Memory B cell (primary cell): ENCODE measurements at places on chromosomes 5 and 9.

- peaks cover 6% of the 10 kb centered on the region for H3K27me3 ChIP-seq
- H3K27ac ChIP-seq, result peak overlapping the region; percentile 48
- no peak overlapping the region for H3K4me3 ChIP-seq
Measured at GRCh38 chr9:134271338-134272301, 54.6 kb upstream of the RXRA start.

GRCh38 chr9:135082536-135082935, 4.9 kb upstream of the OLFM1 start:
- H3K36me3 ChIP-seq, result no peaks in the 10 kb centered on the region
- H3K27me3 ChIP-seq, result peaks cover 16% of the 10 kb centered on the region
- no peak for DNase-seq
- peaks cover 2% of the 10 kb centered on the region for H3K4me1 ChIP-seq

DNA sequence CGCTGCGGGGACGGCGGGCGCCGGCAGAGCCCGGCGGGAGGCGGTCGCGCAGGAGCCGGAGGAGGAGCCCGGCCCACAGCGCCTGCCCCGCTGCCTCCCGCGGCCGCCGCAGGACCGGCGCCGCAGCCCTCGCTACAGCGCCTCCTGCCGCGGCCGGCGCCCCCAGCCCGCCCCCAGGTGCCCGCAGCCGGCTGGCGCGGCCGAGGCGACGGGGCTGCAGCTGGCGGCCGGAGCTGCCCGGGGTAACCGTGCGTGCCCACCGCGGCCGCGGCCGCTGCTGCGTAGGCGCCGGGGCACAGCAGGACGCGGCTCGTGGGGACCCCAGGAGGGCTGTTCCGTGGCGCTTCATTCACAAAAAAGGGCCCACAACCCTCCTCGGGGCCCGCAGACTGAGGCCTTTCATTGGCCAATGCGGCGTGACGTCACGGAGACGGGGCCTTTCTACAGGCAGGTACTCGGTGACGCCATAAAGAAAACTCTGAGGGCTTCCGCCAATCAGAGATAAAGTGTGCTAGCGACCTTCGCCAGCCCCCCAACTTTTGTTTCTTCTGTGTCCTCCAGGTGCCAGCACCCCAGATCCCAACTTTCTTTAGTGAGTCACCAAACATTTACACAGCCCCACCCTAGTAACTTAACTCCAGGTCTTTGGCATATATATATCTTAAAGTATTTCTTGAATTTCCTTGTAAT, at the start of gene CDC14B:
Gene CDC14B, minus strand, starts transcription at position 353 of the 690 bp plus-strand sequence. CDS start 465 bp downstream, outside the sequence.
- H3K27ac ChIP-seq, result no peak within 1 kb of the TSS
- peak within 1 kb of the TSS; percentile 75 for H3K4me3 ChIP-seq
- H3K4me1 ChIP-seq, result peaks cover 4% of the 10 kb centered on the region
- no peaks in the 10 kb centered on the region for H3K36me3 ChIP-seq
- DNase-seq, result peak; percentile 54

DNA sequence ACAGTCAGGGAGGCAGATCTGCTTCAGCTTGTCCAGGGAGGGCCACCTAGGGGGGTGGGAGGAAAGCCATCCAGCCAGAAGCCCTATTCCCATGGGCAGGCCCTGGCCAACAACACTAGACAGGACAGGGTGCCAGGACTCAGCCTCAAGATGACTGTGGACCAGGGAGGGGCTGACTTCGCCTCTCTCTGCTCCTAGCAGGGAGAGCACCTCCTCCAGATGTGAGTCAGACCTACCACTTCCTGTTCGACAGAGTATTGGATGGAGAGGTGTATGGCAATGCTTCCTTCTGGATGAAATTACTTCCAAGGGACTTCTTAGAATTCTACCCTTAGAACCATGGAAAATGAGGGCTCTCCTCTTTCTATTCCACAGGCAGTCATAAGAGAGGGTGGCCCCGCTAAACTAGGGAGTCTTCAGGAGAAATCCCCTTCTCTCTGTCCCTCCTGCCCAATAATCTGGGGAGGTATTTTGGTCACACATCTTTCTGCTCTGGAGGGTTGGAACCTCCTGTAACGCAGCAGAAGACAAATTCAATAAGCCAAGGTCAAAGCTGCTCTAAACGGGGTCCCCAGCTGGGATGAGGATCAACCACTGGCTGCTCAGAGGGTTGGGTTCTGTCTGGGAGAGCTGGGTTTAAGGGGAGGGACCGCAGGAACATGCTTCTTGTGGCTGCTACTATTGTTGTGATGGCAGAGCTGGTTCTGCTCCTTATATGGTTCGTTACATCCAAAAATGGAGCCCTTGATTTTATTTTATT, 23.2 kb upstream of the RCL1 start:
- H3K27ac ChIP-seq, result no peak overlapping the region
- no peaks in the 10 kb centered on the region for H3K4me1 ChIP-seq
- DNase-seq, result no peak
- H3K27me3 ChIP-seq, result peaks cover 2% of the 10 kb centered on the region
- H3K36me3 ChIP-seq, result no peaks in the 10 kb centered on the region
- H3K4me3 ChIP-seq, result no peak overlapping the region

GRCh38 chr5:149408252-149409099, 29.4 kb upstream of the IL17B start:
- peaks cover 14% of the 10 kb centered on the region for H3K27me3 ChIP-seq
- H3K4me1 ChIP-seq, result no peaks in the 10 kb centered on the region
- DNase-seq, result no peak

DNA sequence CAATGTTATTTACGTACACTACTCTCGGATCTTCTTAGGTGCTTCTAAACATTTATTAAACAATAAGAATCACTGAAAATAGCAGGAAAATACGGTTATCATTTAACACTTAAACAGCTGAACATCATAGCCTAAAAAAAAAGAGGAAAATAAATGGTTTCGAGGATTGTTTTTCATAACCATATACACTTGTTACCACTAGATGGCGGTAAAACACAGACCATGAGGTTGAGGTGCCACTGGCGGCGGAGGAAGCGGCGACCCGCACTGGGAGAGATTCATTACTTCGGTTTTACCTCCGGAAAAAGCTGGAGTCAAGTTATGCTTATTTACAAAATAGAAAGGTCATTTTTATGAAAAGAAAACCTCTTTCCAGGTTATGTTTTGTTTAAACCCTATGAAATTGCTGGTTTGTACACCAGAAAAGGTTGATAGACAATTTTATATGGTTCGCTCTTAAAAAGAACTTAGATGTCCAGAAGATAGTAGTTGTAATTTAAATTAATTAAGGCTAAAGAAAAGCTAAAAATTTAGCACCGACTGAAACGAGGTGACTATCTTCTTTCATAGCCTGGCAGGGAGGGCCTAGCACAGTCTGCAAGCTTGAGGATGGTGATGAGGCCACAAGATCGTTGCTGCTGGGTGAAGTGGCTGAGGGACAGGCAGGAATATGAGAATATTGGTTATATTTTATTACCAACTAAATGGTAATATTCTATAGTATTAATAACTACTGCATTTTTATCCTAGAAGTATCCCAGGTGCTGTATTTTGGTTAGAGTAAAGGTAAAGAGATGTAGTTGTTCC, 605.7 kb downstream of the RAB3C start:
- H3K36me3 ChIP-seq, result no peaks in the 10 kb centered on the region
- peaks cover 3% of the 10 kb centered on the region for H3K4me1 ChIP-seq
- DNase-seq, result peak; percentile 28
- H3K27ac ChIP-seq, result no peak overlapping the region
- H3K4me3 ChIP-seq, result peak overlapping the region; percentile 24

DNA sequence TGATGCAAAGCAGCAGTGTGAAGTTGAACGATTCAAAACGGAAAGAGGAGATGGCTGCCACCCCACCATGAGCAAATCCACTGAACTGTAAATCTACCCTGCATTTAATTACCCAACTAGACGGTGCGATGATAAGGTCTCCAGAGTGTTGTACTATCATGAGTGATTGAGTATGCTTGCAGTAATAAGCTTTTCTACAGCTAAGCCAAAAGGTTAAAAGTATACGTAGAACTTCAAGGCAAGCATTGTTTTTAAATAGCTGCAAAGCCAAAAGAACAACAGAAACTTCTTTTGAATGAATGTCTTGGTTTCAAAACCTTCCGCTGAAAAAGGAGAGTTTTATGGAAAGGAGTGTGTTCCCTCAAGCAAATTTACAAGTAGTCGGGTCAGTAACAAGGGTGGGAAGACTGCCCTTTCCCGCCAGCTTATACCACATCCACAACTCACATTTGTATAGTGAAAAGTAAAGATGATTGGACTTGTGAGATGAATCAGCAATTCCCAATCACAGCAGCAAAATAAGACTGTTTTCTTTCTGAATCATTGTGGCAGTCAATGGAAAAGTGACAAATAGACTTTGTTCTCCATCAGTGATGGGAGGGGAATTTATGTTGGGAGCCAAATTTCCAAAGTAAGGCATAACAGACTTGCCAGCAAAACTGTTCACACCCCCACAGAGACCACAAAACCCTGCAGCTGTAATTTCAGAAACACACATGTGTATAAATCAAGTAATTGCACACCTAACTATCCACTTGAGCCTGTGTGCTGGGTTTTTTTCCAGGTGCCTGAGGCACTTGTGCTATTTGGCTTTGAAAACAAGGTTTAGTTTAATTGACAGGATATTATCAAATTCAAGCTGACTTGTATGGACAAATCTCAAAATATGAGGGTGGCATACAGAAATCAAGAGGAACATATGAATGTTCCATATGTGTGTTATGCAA, 407.7 kb upstream of the GRAMD2B start:
- H3K27me3 ChIP-seq, result peaks cover 5% of the 10 kb centered on the region
- no peak overlapping the region for H3K27ac ChIP-seq
- H3K4me3 ChIP-seq, result no peak overlapping the region
- no peaks in the 10 kb centered on the region for H3K4me1 ChIP-seq

- H3K4me3 ChIP-seq, result no peak overlapping the region
- DNase-seq, result peak; percentile 1
- H3K27me3 ChIP-seq, result no peaks in the 10 kb centered on the region
- no peak overlapping the region for H3K27ac ChIP-seq
- H3K36me3 ChIP-seq, result peaks cover 7% of the 10 kb centered on the region
- H3K4me1 ChIP-seq, result peaks cover 13% of the 10 kb centered on the region
Measured at GRCh38 chr5:138789771-138790242, 36.6 kb downstream of the CTNNA1 start.

- DNase-seq, result no peak
- H3K4me1 ChIP-seq, result no peaks in the 10 kb centered on the region
- no peaks in the 10 kb centered on the region for H3K36me3 ChIP-seq
- H3K27me3 ChIP-seq, result peaks cover 2% of the 10 kb centered on the region
Measured at GRCh38 chr5:53008751-53009150, 19.6 kb downstream of the ITGA2 start.

DNA sequence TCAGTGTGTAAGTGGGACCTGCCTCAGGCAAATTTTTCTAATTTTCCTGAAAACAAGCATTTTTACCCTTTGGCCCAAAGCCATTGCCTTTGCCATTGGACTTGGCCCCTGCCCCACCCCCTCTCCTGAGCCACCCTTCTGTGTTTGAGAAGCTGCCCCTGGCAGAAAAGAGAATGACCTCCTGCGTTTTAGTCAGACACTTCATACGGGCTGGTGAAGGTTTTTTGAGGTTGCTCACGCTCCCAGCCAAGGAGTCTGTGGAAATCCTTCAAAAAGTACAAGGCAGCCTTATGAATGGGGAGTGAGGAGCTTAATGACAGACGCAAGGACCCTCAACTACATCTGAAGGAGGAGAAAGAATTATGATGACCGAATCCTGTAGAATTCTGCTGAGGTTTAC, 308.9 kb downstream of the SLIT3 start:
- no peak for DNase-seq
- no peak overlapping the region for H3K27ac ChIP-seq
- peaks cover 7% of the 10 kb centered on the region for H3K27me3 ChIP-seq
- no peak overlapping the region for H3K4me3 ChIP-seq
- no peaks in the 10 kb centered on the region for H3K36me3 ChIP-seq
- H3K4me1 ChIP-seq, result no peaks in the 10 kb centered on the region

DNA sequence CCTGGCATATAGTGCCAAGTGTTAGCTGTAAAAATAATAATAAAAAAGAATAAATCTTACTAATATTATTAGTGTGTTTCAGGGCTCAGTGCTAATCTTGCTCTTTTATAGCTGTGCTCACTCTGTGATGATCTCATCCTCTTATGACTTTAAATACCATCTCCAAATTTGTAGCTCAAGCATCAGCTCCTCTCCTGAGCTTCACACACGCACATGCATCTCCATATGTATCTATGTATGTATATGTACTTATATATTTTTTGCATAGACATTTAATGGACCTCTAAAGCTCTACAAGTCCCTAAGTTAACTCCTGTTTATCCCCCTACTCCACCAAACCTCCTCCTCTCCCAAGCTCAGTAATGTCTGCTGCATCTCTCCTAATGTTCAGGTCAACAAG, 170.8 kb upstream of the NR3C1 start:
- no peak for DNase-seq
- H3K27ac ChIP-seq, result no peak overlapping the region
- no peaks in the 10 kb centered on the region for H3K27me3 ChIP-seq
- H3K4me3 ChIP-seq, result no peak overlapping the region

GRCh38 chr5:54944364-54944763, 41.0 kb downstream of the ESM1 start:
- H3K27me3 ChIP-seq, result peaks cover 10% of the 10 kb centered on the region
- H3K36me3 ChIP-seq, result no peaks in the 10 kb centered on the region
- H3K27ac ChIP-seq, result no peak overlapping the region
- H3K4me3 ChIP-seq, result no peak overlapping the region

- peaks cover 2% of the 10 kb centered on the region for H3K4me1 ChIP-seq
- no peaks in the 10 kb centered on the region for H3K27me3 ChIP-seq
- no peak for DNase-seq
- peaks cover 35% of the 10 kb centered on the region for H3K36me3 ChIP-seq
- H3K4me3 ChIP-seq, result no peak overlapping the region
Measured at GRCh38 chr5:132629230-132629944, 28.6 kb upstream of the IL13 start.

DNA sequence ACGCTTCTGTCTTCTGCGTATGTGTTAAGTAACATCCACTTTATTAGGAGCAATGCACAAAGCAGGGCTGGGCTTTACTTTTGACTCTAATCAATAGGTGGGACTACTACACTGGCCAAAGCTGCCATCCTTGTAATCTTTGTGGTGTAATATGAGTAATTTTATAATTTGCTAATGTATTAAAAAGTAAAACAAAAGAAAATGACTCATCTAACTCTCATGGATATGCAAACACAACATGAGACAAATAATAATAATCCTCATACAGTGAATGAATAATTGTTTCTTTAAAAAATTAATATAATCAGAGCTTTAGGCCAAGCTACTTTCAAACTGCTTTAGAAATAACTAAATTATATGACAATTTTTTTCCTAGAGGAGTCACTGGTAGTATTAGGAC, 90.7 kb downstream of the NR3C1 start:
- H3K4me3 ChIP-seq, result no peak overlapping the region
- peaks cover 39% of the 10 kb centered on the region for H3K36me3 ChIP-seq
- no peak for DNase-seq
